ENCODE measurements at places on chromosomes 11 and 22.

DNA sequence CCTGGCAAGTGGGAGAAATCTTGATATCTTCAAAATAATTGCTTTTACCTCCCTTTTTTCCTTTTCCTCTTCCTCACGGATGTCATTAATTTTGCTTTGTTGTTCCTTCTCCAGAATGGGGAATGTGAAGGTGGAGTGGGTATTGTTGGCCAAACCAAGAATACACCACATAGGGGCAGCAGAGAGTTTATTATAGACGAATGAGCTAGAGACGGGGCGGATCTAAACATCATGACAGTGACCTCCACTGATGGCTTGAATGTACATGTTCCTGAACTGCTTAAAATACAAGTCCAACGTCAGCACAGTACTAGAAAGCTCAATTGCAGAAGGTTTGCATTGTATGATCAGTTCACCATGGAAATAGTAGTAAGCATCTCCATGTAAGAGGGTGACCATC, 122.3 kb upstream of the SNX19 start:
- DNase-seq, result no peak

DNA sequence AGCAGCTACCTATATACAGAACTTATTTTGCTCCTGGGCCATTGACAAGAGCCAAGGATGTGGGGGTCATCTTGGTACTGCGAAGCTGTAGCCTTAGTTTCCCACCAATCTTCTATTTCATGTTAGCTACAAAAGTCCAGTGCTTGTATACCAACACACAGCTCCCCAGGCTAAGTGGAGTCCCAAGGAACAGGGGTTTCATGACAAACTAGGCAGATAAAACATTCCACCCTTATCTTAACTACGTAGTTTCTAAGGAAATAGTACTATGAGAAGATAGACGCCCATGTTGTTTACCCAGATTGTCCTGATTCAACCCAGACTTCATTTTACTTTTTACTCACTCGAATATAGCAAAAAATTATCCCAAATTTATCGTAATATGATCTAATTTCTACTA, 218.5 kb downstream of the DYNC2H1 start:
- DNase-seq, result no peak

DNA sequence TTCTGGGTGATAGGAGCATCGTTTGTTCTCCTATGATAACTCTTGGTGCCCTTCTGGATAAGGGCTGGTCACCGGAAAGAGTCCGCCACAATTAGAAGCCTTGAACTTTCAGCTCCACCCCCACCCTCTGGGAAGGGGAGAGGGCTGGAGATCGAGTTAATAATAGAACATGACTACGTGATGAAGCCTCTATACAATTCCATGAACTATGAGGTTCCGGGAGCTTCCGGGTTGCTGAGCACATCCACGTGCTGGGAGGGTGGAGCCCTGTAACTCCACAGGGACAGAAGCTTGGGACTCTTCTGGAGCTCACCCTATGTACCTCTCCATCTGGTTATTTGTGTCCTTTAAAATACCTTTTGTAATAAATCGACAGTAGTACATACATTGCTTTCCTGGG, 40.3 kb downstream of the ARHGAP42 start:
- DNase-seq, result no peak

DNA sequence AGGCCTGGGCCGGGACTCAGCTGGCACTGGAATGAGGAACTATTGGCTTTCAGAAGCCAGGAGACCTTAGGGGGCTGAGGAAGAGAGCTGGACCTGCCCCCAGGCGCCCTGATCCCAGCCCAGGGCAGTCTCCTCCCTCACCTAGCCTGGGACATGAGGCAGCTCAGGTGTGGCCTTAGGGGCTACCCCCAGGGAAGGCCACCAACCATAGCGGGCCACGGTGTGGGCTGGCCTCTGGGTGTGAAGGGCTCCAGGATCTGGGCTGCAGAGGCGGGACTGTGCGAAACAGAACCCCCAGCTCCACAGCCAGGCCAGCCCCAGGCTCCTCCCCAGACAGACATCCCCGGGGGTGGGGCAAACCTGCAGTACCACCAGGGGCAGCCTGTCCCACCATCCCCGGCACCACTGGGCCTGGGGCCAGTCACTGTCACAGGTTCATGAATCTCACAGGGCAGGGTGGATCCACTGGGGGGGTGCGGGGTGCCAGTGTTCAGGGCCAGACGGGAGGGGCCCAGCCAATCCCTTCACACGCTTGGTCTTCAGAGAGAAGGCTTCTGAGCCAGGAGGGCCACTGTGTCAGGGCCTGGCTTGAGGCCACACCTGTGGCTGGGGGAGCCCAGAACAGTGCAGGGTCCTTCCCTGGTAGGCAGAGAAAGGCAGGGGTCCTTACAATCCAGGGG, 3.5 kb downstream of the PLXNB2 start:
- DNase-seq, result no peak

- no peak for DNase-seq
These were observed 1.1 kb upstream of the AP2A2 start for GRCh38 chr11:924406-925157.

- DNase-seq, result no peak
These were observed 3.2 kb downstream of the DBX1 start for GRCh38 chr11:20156876-20157613.

GRCh38 chr11:128379587-128380580, 207.5 kb downstream of the ETS1 start:
- no peak for DNase-seq

DNA sequence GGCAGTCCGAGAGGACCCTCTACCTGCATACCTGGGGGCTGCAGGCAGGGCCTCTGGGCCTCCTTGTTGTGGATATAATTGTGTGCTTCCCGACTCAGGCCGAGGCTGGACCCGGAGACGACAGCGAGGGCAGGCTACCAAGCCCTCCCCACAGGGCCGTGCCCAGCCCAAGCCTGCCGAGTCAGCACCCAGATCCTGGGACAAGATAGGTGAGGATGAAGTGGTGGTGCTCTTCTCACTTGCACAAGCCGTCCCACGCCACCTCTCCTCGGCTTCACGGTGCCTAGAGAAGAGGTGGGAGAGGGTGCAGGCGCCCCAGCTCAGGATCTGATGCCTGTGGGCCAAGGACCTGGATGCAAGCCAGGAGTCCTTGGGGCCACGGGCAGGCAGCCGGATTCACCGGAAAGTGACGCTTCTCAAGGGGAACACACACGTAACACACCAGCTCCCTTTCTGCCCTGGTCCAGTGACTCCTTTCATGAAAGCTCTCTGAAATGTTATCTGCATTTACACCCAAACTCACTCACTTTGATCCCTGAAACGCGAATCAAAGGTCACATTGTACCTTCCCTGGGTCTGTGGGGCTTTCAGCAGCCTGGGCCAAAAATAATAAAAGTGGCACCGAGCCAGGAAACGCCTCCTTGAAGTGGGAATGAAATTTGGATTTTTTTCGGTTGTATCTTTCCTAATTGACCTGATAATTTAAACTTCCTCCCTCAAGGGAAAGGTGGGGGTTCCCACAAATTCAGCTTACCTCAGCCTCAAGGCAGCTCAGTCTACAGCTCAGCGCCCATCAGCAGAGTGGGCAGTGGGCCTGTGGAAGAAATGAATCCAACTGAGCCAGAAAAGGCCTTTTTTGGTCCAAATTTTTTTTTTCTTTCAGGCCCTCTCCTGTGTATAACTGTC, 1.1 kb upstream of the GNB1L start:
- DNase-seq, result peak; percentile 83

GRCh38 chr11:127308291-127308690, 307.7 kb upstream of the KIRREL3 start:
- DNase-seq, result no peak

- no peak for DNase-seq
These were observed 57.4 kb downstream of the JAM3 start for GRCh38 chr11:134126217-134126822.

- DNase-seq, result no peak
These were observed 11.7 kb downstream of the LRP4 start for GRCh38 chr11:46906609-46907041.

- no peak for DNase-seq
These were observed 57.4 kb downstream of the AHNAK start for GRCh38 chr11:62489204-62489603.

DNA sequence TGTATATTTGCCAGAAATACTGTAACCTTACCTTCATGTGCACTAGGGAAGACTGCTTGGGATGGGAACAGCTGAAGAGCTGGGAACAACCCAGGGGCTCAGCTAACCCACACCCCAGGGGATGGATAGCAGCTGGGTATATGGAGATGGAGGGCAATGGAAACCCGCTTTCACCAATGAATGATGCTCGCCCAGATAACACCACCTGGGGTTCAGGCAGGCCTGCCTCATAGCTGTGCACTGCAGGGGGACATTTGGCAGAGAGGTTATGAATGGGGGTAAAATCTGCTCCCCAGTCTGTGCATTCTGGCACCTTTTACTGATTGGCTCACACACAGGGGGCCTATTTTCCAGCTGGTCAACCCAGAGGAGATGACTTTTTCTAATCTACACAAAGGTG, 170.7 kb downstream of the CHST1 start:
- DNase-seq, result no peak

DNA sequence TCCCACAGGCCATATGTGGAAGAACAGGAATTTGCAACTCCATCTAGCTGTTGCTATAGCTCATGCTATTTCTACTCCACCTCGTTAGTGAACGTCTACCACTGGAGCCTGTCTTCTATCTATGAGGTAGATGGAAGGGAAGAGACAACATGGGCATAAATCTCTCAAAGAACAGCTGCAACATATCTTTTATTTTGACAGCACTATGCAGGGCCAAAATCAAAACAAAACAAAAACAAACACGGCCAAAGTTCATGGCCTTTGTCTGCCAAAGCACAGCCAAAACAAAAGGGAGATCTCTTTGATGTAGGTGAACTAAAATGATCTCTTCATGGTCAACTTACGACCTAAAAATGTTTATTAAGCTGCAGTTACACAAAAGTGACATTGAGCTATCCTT, 215.2 kb upstream of the MPPED2 start:
- DNase-seq, result no peak

- no peak for DNase-seq
These were observed 167.7 kb downstream of the CEP164 start for GRCh38 chr11:117495357-117495756.

DNA sequence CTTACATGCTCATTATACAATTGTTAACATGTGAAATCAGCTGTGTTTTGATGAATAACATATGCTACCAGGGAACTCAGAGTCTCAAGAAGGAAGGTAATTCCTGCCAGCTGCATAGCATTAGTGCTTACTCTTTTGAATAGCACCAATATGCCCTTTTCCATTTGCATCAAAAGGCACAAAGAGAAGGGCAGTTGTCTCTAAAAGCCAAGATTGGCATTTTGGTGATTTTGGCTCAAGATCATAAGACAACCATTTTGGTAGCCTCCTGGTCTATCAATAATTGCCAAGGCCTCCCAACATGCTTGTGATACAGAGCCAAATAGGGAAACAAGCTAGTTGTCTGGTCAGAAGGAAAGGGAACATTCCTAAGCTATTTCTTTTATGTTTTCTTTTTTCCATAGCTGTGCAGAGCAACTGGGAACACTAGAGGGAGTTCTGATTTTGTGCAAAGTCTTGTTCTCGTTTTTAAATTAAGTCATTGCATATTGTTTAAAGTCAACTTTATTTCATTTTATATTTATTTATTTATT, 416.7 kb upstream of the CHORDC1 start:
- DNase-seq, result no peak

GRCh38 chr22:21725956-21726649, 9.5 kb downstream of the YPEL1 start:
- no peak for DNase-seq

- DNase-seq, result no peak
These were observed 10.7 kb downstream of the KCNJ5 start for GRCh38 chr11:128901653-128902514.

DNA sequence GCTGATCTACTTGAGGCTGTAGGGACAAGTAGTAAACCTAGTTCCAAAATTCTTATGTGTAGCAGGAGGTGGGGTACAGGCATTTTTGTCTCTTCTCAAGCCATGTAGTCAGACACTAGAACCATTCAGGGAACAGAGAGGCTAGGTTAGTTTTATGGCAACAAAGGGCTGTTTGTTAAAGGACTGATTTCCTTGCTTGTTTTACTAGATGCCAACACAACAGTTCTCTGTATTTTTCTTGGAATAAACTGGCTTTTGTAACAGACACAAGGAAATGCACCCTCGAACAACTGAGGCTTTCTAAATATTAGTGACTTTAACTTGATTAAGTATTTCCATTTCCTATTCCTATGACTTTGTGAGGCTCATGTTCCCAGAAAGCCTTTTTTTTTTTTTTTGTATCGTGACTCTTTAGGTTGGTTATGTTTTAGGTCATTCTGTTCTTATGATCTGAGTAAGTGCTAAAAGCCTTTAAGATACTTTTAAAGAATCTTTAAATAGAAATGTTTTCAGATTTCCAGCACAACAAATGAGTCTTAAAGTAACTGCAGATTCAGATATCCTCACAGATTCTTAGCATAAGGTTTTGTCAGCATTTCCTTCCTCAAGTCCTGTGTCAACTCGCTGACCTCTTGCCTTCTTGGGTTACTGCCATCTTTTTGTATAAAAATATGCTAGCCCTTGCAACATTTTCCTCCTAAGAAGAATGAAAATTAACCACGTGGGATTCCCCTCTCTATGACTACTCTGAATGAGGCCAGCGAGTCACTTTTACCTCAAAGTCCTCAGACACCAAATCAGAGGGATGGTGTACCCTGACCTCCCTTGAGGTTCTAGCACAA, 92.5 kb downstream of the CCDC83 start:
- no peak for DNase-seq

GRCh38 chr11:122709039-122709760, 53.7 kb downstream of the UBASH3B start:
- no peak for DNase-seq

DNA sequence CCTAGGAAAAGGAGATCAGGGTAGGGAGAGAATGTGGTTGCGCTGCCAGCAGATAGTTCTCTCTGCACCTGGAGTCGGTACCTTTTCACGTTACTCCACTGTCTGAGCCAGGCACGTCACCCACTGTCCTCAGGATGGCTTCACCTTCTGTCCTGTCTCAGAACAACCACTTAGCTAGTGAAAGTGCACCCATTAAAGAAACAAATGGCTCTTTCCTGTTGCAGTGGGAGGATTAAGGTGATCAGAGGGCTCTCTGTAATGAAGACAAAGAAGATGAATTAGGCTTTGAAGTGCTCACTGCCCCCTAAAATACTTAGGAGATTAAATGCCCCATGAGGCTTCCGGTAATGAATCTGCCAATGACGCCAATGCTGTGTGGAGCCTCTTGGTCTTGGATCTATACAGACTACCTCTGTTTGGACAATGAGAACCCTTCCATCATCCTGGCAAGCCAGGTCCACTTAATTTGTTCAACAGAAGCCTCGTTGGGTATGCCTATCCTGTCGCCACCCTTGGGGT, 113.7 kb downstream of the INSC start:
- no peak for DNase-seq

DNA sequence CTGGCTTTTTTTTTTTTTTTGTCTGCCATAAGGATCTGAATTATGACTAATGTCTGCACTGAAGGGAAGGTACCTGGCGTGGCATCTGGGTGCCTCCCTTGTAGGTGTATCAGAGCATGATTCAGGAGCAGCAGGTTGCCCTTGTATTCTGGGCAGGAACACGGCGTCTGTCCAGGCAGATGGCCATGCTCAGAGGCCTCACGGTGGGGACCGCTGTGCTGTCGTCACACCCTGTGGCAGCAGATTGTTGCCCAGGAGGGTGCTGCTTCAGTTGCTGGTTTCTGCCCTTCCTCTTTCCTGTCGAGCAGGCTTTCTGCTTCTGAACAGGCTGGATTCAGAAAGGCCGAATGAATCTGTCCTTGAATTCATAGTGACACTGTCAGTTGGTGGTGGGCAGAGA, 11.0 kb downstream of the ZNRF3 start:
- DNase-seq, result no peak

Measured in coronary artery (tissue), 2 donors.